ENCODE measurements at places on chromosomes 3 and 15.

DNA sequence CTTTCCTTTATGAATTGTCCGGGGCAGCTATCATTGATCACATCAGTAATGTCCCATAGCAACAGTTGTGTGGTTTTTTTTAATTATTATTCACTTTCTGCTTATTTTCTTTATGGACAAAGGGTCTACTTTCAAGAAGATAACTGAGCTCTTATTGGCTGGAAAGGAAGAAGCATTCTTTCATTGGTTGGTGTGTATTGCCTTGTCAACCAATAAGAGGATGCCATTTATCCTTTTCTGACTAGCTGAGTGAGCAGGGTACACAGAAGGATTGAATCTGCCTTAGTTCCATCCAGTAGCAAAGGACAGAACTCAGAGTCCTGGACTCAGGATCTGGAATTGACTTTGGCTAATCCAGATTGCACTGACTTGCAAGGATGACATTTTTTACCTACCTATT lies 13.2 kb upstream of the AEN start:
- DNase-seq: no peak

- DNase-seq: no peak
Observed at GRCh38 chr3:107578523-107578922, 55.8 kb downstream of the BBX start.

DNA sequence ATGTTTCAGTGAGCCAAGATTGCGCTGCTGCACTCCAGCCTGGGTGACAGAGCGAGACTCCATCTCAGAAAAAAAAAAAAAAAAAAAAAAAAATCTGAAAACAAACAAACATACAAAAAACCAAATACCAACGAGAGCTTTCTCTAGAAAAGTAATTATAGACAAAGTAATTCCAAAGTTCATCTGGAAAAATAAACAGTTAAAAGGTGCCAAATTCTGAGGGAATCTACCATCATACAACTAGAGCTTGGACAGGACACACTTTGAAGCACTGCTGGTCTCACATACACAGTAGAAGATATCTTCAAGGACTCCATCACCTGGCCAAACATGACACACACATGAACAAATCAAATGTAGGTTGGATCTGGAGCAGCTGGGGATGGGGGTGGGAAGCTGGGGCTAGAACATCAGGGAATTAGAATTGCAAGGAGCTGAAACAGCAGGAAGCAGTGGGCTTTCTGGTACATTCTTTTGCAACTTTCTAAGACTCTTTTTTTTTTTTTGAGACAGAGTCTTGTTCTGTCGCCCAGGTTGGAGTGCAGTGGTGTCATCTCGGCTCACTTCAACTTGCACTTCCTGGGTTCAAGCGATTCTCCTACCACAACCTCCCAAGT lies 41.1 kb upstream of the CTSH start:
- no peak for DNase-seq

- no peak for DNase-seq
Observed at GRCh38 chr3:76661527-76662250, 378.2 kb upstream of the ROBO2 start.

GRCh38 chr3:127464642-127465041 lies 125.9 kb downstream of the TPRA1 start:
- DNase-seq: no peak

DNA sequence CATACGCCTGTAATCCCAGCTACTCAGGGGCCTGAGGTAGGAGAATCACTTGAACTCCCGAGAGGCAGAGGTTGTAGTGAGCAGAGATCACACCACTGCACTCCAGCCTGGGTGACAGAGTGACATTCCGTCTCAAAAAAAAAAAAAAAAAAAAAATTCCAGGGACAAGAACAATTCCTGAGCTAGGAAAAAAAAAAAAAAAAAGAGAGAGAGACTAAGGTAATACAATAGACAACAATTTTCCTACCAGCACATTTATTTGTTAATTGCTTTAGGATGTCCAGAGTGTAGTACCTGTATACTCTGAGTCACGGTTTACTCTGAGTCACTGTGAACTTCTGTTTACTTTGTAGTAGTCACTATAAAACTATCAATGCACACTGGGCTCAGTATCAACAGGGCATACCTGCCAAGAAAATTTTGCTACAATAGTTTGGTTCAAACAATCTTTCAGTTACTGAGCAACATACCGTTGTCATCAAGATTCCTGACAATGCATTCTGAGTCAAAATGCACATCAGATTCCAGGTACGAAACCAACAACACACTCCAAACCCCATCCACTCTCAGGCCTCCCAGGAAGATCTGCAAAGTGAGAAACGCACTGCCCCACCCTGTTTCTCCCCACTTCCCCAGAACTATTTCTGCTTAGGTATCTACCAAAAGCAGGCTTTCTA lies 28.3 kb downstream of the IGF2BP2 start:
- no peak for DNase-seq

GRCh38 chr3:180382638-180383180 lies 219.3 kb upstream of the TTC14 start:
- DNase-seq: no peak

DNA sequence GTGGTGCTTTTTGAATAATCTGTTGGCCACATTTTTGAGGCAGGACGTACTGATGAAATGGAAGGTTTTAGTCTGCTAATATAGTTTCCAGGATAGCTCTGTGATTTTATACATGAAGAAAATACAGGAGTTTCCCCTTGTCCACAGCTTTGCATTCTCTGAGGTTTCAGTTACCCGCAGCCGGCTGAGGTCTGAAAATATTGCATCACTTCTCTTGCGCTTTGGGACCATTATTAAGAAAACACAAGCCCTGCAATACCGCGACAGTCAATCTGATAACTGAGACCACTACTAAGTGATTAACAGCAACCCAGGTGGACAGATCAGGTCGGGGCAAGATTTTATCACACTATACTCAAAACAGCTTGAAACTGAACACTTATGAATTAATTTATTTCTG lies 33.0 kb downstream of the BLM start:
- DNase-seq: no peak

GRCh38 chr15:54026258-54026657 lies 48.0 kb downstream of the UNC13C start:
- no peak for DNase-seq

- no peak for DNase-seq
Observed at GRCh38 chr3:192851821-192852372, 65.8 kb downstream of the MB21D2 start.

- DNase-seq: no peak
Observed at GRCh38 chr15:83030021-83030420, 18.6 kb upstream of the C15orf40 start.

- DNase-seq: no peak
Observed at GRCh38 chr3:158494673-158495072, 76.3 kb upstream of the MLF1 start.

- DNase-seq: peak; percentile 71
Observed at GRCh38 chr3:30012941-30013543, 593.4 kb upstream of the TGFBR2 start.

DNA sequence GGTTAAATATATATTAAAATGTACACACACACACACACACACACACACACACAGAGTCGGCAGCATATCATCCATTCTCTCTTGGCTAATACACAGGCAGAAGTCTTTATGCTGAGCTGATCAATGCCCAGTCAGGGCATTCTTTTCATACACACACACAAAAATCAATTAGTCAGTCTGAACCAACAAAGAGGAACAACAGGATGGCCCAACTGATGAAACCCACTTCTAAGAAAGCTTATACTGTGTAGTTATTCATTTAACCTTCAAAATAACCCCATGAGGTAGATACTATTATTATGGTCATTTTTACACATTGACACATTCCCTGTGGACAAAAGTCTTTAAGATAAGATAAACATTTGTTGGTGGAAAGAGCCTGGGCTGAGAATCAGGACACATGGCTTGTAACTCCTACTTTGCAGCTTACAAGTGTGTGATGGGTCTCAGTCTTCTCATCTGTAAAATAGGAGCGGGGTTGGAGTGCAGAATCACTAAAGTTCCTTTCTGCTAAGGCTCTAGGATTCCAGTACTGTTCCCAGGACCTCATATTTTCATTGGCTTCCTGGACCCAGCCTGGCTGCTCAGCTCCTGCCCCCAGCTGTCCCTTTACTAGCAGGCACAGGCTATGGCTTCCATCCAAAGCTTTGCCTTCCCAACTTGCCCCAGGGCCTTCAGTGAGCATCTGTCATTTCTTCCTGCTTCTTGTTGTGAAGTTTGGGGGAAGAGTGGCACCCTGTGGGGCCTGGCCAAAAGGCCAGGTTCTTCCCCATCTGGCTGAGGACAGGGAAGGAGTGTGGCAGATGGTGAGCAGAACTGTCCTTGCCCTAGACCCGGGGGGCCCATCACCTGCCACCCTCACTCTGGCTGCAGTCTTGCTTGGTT lies 27.2 kb upstream of the GLCE start:
- no peak for DNase-seq

- no peak for DNase-seq
Observed at GRCh38 chr3:194925614-194926013, 239.9 kb downstream of the FAM43A start.

GRCh38 chr3:50292159-50293078 lies at the start of gene IFRD2:
IFRD2 (minus strand) TSS chr3:50292429; CDS start chr3:50292274, 155 bp downstream.
- DNase-seq: peak; percentile 95

DNA sequence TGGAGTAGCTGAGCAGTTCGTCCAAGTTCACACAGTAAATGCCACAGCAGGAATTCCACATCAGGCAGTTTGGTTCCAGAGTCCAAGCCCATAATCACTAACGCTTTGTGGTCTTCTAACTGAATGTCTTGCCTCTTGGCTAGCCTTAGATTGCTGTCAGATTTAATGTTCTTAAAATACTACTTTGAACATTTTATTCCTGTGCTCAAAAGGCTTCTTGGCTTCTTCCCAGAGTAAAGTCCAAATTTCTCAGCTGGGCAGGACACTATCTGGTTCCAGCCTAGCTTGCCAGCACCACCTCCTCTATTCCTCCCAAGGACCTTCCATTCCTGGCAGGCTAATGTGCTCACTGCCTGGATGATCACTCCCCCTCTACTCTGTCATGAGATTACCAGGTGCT lies 256.9 kb downstream of the SQOR start:
- no peak for DNase-seq

DNA sequence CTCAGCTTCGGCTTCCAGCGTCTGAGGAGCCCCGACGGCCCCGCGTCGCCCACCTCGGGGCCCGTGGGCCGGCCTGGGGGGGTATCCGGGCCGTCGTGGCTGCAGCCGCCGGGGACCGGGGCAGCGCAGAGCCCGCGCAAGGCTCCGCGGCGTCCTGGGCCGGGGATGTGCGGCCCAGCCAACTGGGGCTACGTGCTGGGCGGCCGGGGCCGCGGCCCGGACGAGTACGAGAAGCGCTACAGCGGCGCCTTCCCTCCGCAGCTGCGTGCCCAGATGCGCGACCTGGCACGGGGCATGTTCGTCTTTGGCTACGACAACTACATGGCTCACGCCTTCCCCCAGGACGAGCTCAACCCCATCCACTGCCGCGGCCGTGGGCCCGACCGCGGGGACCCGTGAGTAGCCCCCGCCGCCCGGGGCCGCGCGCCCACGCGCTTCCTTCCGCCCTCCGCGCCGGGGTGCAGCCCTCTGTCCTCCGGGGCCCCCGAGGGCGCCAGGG lies 462 bp downstream of the EDEM1 start:
- peak; percentile 17 for DNase-seq

GRCh38 chr3:72625602-72626337 lies 222.5 kb downstream of the SHQ1 start:
- no peak for DNase-seq

DNA sequence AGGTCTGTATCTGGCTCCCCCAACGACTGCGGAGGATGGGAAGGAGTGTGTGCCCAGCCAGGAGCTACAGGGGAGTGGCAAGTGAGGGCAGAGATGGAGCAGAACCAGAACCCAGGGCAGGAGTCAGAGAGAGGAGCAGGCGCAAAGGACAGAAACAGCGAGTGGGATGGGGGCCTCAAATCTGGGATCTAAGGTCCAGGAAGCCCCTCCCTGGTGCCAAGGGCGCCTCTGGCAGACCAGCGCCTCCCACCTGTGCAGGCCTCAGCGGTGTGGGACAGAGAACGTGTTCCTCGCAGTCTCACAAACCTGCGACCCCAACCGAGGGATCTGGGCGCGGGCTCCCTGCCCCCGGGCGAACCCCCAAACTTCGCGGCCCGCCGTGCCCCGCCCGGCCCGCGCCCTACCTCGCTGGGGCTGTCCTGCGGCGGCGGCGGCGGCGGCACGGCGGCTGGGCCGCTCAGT lies 301 bp downstream of the PCBP4 start:
- DNase-seq: no peak

DNA sequence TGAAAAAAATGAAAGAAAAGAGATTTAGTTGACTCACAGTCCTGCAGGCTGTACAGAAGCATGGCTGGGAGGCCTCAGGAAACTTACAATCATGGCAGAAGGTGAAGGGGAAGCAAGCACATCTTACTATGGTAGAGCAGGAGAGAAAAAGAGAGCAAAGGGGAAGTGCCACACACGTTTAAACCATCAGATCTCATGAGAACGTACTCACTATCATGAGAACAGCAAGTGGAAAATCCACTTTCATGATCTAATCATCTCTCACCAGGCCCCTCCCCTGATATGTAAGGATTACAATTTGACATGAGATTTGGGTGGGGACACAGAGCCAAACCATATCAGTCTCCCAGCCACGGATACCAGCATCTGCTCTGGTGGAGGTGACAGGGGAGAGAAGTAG lies 50.8 kb upstream of the CPOX start:
- no peak for DNase-seq

DNA sequence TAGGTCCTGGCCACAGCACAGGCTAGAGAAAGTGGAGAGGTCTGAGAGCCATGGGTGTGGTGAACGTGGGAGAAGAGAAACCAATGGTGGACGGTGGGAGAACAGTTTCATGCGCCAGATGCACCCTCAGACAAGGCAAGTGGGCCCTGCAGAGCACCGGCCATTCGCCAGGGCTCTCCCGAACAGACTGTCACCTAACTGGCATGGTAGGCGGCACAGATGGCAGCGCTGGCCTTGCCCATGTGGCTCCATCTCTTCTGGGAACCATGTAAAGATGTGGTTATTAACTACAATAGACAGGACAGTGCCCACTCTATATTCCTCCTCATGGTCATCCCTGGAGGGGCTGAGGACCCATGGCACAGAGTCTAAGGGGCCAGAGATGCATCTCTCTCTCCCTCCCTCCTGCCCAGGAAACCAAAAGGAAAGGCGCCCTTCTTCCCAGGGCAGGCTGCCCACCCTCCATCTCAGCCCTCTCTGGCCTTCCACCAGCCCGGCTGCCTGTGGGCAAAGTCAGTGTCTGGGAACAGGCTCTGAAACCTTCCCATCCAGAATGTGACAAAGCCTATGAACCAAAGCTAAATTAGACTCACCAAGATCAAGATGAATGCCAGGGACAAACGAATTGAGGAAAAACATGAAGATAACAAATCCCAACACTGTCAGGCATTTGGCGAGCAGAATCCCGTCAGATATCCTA lies 147.8 kb downstream of the OCA2 start:
- DNase-seq: no peak

DNA sequence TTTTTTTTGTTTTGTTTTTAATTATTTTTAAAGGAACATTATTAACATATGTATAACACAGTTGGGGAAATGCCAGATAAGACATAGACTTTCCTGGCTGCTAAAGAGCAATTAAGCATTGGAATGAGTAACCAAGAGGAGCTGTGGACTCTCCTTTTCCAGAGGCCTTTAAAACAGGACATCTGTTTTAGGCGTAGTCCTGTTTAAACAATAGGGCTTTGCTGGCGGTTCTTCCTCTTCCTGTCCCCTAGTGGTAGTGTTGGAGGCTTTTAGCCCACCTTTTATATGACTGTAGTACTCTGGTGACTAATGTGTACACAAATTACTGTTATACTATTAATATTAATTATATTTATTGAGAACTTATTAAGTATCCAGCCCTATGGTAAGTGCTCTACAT lies 81.9 kb downstream of the PPARG start:
- peak; percentile 1 for DNase-seq

GRCh38 chr15:74367296-74367854 lies at the start of gene CYP11A1:
CYP11A1 (minus strand) TSS chr15:74367646; CDS start chr15:74367585, 61 bp downstream.
- no peak for DNase-seq

Data from SHP77 (cell line).